ENCODE measurements at places on chromosomes 7 and 10. TPM values are rescaled to one million over a fixed set of nuclear protein-coding genes. Genes with fewer than 3 reads are reported as not detected.
A peak's percentile ranks its signal among the peaks of the same experiment; 100 is the strongest.

DNA sequence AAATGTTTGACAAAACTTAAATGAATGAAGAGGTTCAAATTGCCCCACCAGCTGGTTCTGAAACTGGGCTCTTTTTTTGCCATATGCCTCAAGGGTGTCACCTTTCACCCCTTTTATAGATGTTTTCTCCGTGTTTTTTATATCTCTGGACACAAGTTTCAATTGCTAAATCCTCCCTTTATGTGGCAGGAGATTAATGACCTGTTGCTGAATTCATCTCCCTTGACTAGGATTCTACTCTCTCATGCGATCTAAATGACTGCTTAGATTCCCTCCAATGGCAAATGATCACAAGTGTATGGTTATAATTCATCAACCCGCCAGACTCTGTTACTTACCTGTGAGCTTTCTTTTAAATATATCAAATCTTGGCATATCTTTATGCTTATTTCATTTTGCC lies 677.0 kb upstream of the POT1 start:
- no peak for DNase-seq

- DNase-seq: no peak
Observed at GRCh38 chr7:71325151-71325550, 193.2 kb downstream of the GALNT17 start.

DNA sequence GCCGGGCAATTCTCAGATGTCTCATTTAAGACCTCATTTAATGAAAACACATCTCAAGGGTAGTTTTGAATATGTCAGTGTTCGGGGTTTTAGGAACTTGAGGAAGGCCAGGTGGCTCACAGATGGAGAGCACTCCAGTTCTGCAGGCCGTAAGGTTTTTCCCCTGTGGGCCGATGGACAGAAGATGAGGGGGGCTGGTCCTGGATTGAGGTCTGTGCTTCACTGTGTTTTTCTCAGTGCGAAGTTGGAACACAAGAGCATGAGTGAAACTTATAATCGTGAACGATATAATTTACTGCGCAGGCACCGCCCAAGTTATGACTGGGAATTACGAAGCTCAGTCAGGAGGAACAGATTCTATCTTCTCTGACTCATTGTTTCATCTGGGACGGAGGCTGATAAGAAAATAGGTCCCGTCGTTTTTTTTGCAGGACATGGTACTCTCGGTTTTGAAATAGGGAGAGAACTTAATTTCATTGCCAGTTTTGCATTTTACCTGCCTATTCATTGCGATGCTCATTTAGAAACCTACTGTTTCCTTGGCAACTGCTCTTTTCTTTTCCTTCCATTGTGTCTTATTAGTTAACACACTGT lies 591.0 kb upstream of the PFKP start:
- DNase-seq: no peak

- DNase-seq: no peak
Observed at GRCh38 chr7:9603291-9603690, 1169.9 kb downstream of the NXPH1 start.

GRCh38 chr10:113993489-113993991 lies 50.1 kb upstream of the ADRB1 start:
- DNase-seq: no peak

The OR13A1 gene
- total RNA-seq: 0.50 TPM

GRCh38 chr10:85650791-85651496 lies 715.7 kb downstream of the GRID1 start:
- DNase-seq: no peak

DNA sequence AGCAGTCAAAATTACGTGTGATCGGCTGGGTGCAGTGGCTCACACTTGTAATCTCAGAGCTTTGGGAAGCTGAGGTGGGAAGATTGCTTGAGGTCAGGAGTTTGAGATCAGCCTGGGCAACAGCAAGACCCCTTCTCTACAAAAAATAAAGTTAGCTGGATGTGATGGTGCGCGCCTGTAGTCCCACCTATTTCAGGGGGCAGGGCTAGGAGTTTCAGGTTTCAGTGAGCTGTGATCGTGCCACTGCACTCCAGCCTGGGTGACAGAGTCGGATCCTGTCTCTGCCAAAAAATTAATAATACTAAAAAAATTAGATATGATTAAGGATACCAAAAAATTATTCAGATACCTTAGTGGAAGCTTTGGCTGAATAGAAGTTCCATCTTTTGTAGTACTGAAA lies 136.4 kb downstream of the SDK1 start:
- no peak for DNase-seq

GRCh38 chr10:103661198-103661950 lies 167.9 kb downstream of the NEURL1 start:
- peak; percentile 92 for DNase-seq

GRCh38 chr10:33412653-33413361 lies 78.3 kb upstream of the NRP1 start:
- no peak for DNase-seq

DNA sequence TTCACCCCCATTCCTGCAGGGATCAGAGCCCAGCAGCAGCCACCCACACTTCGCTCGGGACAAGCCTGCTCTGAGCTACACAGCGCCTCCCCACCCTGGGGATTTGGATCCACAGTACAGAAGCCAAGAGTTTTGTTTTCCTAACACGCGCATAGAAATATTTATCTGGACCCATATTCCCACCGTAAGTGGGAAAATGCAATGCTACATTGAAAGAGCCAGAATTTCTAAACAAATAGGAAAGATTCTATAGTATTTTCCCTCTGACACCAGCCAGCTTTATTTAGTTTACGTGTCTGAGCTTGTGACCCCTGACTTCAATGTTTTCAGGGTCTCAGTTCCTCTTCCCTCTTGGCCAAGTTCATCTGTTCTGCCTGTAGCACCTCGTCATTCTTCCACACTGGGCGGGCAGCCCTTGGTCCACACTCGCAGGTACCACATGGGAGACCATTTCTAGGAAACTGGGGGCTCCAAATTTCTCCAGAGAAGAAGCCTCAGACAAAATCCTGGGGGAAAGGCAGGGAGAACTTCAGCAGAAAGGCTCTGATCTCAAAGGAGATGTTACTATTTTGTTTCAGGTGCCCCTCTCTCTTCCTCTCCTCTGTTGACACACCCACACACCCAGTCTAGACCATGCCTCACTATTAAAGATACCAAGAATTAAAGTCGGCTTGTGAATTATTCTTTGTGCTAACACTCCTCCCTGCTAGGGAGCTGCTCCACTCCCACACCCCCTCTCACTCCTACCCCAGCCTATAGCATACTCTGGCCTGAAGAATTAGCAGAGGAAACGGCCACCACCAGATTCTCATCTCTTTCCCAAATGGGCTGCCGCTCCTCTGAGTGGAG lies 116.0 kb upstream of the PCGF5 start:
- DNase-seq: no peak

DNA sequence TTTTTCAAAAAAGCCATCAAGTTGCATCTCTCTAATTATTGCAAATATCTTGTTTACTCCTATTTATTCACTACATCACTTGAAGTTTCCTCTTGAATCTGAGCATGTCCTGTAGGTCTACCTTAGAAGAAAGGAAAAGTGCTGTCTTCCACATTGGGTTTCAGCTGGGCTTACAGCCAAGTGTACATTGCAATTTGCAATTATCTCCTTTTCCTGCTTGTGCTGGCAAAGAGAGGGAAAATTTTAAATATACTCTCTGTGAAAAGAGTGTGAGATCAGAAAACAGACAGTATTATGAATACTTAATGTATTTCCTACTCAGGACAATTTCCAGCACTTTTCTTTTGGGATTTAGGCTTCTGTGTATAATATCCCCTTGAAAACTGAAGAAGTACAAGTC lies 839.7 kb downstream of the CNTNAP2 start:
- DNase-seq: no peak

The C1GALT1 gene
- total RNA-seq: 17.9 TPM

The HDAC9 gene
- total RNA-seq: 30.6 TPM

DNA sequence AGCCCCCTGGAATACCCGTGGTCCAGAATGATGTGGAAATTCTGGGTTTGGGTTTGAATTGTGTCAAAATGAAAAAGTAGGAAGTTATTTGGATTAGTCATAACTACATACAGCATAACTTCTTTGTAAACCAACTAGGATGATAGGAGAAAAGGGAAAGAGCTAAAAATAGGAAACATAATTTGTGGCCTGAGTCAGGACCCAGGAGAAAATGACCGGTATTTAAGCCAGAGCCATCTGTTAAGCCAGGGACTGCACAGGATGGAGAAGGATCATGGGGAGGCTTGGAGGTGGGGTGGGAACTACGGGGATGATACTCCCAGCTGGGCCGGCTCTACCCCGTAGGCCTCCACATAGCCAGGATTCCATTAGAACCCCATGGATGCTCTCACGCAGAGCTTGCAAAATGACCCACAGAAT lies 98.6 kb downstream of the MYOF start:
- DNase-seq: no peak

The HMX3 gene
- 0.25 TPM for total RNA-seq

DNA sequence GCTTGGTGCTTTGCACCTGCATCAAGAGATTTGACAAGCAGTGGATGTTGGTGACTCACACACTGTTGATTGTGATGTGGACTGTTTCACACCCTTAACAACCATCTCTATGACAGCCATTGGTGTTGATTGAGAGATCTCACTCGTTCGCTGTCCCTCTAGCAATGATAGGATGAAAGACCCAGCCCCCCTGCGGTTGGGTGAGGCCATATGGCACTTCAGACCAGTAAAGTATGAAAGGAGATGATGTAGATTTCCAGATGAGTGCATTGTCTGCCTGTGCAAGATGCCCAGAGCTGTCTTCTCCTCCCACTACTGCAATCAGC lies 138.7 kb upstream of the PRR15 start:
- no peak for DNase-seq

- DNase-seq: no peak
Observed at GRCh38 chr10:126250527-126251310, 137.6 kb downstream of the ADAM12 start.

- DNase-seq: no peak
Observed at GRCh38 chr7:88254721-88255424, 35.0 kb upstream of the SRI start.

The UBE2H gene
- total RNA-seq: 126 TPM

GRCh38 chr7:87960239-87960638 lies 26.2 kb downstream of the ADAM22 start:
- DNase-seq: no peak

DNA sequence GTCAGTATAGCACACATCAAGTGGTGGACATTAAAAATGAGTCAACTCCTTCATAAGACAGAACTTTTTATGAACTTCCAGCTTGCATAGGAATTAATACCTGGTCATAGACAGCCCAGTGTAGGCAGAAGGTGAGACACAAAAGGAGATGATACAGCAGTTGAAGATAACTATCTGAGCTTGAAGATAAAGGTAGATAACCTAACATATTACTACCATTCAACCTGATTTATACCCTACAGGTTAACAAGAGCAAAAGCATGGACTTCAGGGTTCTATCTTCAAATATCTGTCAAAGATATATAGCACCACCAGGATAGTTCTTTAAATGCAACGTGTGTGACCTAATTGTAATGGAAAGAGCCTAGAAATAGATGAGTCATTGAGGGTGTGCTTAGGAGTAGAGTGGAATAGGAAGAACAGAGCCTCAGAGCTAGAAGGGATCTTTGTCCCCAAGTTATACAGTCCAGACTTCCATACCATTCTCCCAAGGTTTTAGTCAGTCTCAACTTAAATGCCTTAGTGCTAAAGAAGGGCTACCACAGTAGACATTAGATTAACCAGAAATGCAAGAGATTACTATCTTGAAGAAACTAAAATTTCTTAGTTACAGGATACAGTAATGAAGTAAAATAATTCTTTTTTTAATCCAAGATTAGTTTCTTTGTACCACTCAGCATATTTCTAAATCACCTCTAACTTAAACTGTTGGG lies 9.2 kb downstream of the ZNF800 start:
- DNase-seq: no peak

DNA sequence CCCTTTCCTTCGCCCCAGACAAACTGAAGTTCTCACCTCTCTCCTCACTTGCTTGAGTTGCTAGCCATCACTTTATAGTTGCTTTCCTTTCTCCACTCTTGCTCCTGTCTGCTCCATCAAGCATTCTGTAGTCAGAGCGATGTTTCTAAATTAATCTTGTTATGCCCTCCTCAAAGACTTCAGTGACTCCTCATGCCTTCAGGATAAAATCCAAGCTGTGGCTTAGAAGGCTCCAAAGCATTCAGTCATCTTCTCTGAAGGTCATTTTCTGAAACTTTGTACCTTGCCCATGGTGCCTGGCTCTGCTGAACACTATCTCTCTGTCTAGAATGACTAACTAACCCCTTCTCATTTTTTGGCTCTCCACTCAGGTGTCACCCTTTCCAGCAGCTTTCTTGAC lies 222.4 kb upstream of the GRB10 start:
- DNase-seq: no peak

The CRHR2 gene
- 1.2 TPM for total RNA-seq

GRCh38 chr7:26065652-26066051 lies 86.3 kb upstream of the NFE2L3 start:
- DNase-seq: no peak

The RBM17 gene
- total RNA-seq: 114 TPM

The FRAT1 gene
- 22.1 TPM for total RNA-seq

GRCh38 chr7:137073571-137074325 lies 205.3 kb downstream of the CHRM2 start:
- DNase-seq: no peak
